ENCODE measurements at places on chromosomes 6 and 20.
A peak's percentile ranks its signal among the peaks of the same experiment; 100 is the strongest.

DNA sequence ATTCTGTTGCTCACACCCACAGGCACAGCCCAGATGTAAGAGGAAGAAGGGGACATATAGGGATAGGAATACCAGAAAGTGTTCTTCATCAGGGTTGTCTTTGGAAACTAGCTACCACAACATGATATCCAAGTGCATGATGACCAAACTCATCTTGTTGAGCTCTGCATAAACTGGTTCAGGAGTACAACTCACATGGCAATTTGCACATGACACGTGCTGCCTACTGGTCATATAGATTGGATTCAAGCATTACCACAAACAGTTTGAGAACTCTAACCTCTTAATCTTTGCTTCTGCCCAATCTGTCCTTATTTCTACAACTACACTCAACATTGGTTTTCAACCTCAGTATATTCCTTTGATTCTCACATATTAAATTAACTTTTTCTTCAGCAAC is 184.7 kb upstream of the PCSK2 start:
- no peak for DNase-seq

- no peak for DNase-seq
These were observed 42.0 kb upstream of the KCNQ5 start for GRCh38 chr6:72579865-72580264.

GRCh38 chr6:142152746-142153145 is 5.7 kb downstream of the VTA1 start:
- DNase-seq, result no peak

DNA sequence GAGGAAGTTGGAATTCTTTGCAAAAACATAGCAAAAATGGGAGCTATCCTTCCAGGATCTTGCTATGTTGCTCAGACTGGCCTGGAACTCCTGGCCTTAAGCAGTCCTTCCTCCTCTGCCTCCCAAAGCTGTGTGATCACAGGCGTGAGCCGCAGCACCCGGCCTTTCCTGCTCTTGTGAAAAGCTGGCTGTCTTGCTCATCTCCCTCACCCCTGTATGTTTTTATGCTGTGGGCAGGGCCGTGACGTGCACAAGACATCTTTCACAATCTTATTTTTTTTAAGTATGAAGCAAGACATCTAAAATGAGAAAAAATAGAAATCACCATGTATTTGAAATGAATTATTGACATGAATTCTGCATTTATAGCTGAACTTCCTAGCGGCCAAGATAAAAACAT is 110.4 kb downstream of the SAMD5 start:
- no peak for DNase-seq

DNA sequence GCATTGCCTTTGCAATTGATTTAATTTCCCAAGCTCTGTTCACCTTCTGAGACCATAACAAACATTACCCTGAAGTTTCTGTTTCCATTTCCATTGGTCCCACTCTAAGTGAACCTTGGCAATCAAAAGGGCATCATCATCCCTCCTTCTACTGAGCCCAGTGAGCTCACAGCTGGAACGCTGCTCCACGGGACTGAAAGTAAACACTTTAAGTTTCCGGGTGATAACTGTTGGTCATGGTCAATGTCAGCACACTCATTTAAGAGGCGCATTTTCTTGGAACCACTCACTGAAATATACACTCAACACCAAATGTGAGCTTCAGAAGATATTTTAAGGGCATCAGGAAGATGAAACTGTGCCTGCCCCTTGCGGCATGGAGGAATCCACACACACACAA is 37.1 kb upstream of the RPS6KA2 start:
- no peak for DNase-seq

- DNase-seq, result no peak
These were observed 8.7 kb downstream of the NCOA5 start for GRCh38 chr20:46081074-46081473.

GRCh38 chr20:45115829-45116228 is 855 bp upstream of the WFDC5 start:
- DNase-seq, result peak; percentile 4

DNA sequence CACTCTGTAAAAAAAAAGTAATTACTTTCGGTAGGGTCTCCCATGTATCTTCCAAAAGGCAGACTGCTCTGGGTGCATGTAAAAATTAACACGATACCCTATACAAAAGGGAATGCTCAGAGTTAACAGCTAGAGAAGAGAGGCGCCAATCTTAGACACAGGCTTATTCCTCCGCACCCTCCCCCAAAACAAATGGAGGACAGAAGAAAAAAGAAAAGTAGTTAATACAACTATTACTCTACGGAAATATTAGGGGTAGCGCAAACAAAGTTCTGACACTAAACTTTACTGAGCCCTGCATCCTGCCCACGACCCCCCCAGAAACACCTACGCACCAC is 331 bp upstream of the UFL1 start:
- DNase-seq, result no peak

- no peak for DNase-seq
These were observed 230.6 kb downstream of the TSHZ2 start for GRCh38 chr20:53202777-53203176.

GRCh38 chr6:128149796-128150195 is 248.9 kb upstream of the THEMIS start:
- no peak for DNase-seq

DNA sequence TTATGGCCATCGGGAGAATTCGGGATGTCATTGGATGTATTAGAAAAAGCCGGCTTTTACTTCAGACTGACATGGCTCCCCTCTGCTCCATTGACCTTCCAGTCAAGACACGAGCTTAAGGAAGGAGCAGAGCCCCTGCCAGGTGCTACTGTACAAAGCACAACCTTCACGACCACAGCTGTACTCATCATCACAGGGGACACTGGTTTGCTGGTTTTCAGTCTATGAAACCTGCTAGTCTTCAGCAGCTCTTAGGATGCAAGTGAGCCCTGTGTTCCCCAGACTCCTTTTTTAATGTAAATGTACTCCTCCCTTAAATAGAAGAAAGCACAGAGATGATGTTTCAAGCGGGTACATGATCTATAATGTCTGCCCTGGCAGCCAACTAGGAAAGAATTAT is 1.9 kb upstream of the TRAPPC3L start:
- DNase-seq, result no peak

DNA sequence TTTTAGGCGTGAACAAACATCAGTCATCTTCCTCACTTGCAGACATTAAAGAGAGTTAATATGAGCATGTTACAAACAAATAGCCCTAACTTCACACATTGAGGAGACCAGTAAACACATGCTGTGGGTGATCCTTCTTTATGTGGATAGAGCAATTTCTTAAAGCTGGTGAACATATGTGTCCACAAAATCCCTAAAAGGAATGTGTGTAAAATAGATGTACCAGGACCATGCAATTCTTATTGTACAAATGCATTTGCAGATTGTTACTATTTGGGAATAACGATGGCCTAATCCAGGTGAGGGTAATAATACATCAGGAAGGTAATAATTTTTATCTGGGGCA is 228.9 kb downstream of the ALDH8A1 start:
- no peak for DNase-seq

GRCh38 chr6:20312606-20313005 is 89.1 kb upstream of the E2F3 start:
- DNase-seq, result no peak

- DNase-seq, result no peak
These were observed 9.4 kb downstream of the ADTRP start for GRCh38 chr6:11769244-11769643.

- no peak for DNase-seq
These were observed 700 bp upstream of the LAMA5 start for GRCh38 chr20:62367633-62368391.

DNA sequence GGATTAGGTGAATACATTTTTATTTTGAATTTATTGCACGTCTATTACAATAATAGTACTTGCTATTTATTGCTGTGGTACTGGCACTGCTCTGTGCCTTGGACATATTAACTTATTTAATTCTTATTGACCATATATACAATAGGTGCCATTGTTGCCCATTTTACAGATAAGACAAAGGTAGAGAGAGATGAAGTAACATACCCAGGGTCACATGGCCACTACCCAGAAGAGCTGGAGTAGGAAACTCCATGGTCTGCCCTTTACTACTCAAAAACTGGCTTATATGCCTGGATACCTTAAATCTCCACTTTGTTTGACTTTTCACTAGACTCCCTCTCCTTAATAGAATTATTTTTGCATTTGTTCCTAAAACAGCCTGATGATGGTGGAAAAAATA is 67.5 kb downstream of the ADGRG6 start:
- no peak for DNase-seq

- DNase-seq, result no peak
These were observed 18.1 kb upstream of the CEBPB start for GRCh38 chr20:50172347-50173013.

- DNase-seq, result no peak
These were observed 4.6 kb downstream of the EGFL8 start for GRCh38 chr6:32168807-32169591.

DNA sequence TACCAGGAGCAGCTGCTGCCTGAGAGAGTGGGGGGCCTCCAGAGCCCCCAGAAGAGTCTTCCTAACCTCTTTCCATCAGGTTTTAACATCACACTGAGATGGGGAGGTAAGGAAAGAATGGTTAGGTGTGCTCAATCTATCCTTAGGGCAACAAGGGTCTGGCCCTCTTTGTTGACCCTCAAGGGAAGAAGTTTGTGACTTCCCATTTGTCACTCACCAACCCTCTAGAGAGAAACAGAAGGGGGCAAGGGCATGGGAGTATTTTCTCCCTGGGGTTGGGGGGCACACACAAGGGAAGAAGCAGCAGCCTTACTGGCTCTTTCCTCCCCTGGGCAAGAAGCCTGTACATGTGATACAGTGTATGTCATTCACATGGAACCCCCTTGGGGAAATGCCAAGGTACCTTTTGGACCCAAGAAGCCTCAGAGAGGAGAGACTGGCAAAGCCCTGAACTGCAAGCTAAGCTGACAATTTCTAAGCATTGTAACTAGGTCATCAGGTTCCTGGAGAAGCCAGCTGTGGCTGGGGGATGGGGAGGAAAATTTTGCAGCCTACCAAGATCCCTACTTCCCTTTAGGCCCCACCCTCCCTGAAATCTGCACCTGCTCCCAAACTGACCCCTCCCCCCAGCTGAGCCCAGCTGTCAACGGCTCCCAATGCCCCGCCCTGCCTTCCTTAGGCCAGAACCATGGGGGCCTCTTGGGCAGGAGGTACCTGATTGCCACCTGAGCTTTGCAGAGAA is 14.5 kb downstream of the BCL2L1 start:
- DNase-seq, result peak; percentile 92

DNA sequence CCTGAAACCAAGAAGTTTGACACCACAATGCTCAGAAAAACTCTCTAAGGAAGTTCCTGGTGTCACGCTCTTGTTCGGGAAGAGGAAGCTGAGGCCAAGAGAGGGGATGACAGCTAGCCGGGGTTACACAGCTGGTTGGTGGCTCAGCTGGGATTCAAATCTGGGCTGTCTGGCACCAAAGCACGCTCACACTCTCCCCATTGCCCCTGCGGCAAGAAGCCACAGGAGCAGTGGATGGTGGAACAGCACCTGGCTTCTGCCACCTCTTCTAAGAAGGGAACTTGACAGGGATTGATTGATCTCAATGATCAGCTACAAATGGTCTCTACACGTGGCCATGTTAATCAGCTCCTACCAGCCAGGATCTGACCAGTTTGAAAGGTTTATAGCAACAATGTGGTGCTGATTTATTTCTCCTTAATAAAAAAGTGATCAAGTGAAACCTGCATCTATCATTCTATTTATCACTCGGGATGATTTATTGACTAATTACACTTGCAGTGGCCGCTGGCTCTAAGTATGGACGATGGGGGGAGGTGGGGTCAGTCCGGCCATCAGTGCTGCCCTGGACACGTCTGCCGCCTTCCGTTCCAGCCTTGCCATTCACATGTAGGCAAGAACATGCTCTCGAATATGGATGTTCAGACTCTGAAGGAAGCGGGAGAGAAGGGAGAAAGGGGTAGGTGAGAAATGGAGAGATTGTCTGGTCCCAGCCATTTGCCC is 71.9 kb upstream of the TOP1 start:
- DNase-seq, result no peak

DNA sequence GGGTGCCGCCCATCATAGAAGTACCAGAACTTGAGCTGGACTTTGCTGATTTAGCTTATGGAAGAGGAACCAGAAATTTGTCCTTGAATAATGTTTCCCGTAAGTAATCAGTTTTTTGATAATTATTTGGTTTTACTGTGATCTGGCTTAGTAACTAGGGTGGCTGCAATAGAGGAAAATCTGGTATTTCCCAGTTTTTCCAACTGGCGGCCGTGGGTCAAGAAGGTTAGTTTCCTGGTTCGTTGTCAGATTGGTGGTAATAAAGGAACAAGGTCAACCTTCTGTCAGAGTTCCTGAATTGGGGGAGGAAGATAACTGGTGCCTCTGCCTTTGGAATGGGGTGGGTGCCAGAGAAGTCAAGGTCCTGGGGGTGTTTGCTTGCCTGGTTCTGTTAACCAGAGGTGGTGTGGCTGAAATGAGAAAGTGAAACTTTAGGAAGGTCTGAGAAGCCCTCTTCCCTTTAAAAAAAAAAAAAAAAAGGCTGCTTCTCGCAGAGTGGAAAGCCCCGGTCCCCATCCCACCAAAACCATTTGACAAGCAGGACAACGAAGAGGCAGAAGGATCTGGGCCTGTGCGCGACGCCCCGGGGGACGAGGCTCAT is at the start of gene CALHM6:
CALHM6 (plus strand) TSS at position 45 of the 601 bp plus-strand sequence; CDS start at position 600, 555 bp downstream.
- no peak for DNase-seq

GRCh38 chr6:148307405-148307804 is 35.2 kb upstream of the SASH1 start:
- no peak for DNase-seq

DNA sequence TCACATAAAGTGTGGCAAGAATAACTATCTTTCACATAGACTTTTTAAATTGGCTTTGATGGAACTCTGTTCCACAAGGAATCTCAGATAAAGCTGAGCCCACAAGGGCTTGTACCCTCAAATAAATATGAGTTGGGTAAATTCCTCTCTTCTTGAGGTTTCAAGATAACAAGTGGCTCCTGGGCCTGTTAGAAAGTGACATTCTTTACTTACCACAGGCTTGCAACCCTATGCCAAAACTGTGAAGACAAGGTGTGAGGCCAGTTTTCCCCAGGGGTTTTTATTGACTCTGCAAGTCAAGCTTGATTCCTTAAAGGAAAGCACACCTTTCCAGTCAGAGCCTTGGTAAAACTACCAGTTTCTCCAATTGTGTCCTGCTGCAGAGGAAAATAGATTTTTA is 664.8 kb upstream of the GJE1 start:
- DNase-seq, result peak; percentile 51

All from MM.1S (cell line).